NCI-H524 treated with DMSO at 0.1 percent for 48 hours (cell line): ENCODE measurements at places on chromosomes 4 and X.

GRCh38 chr4:40492691-40493090 lies 137.0 kb downstream of the RBM47 start:
- DNase-seq, result no peak

DNA sequence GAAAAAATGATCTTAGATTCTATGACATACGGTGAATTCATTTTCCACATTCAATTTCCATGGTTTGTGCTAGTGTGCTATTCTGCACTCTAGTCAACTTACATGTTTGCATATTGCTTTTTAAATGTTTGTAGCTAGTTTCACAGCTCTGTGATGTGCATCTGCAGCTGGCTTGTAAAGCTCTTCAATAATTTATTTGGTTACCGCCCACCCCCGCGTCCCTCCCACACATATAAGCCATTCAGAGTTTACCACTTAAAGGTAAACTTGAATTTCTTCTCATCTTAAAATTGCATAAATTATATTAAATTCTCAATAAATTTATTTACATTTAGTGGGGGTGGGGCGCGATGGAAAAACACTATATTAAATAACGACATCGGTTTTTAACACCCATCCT lies 291 bp upstream of the NBDY start:
- no peak for DNase-seq

- DNase-seq, result no peak
These were observed 891.8 kb upstream of the NDST4 start for GRCh38 chr4:116005037-116005805.

DNA sequence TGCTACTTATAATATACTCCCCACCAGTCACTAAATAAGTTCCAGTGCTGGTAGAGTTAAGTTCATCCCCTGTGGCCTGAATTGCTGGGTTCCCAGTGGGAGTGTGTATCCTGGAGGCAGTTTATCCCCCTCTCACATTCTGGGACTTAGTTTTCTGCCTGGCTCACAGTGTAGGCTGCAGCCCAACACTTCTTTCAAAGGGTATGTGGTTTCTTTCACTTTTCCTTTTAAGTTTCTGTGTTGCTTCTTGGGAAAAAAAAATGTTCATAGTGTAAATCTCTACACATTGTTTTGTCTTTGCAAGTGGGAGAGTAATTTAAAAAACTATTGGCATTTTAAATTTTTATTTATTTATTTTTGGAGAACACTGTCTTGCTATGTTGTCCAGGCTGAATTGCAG lies 204.0 kb downstream of the CHIC1 start:
- no peak for DNase-seq

DNA sequence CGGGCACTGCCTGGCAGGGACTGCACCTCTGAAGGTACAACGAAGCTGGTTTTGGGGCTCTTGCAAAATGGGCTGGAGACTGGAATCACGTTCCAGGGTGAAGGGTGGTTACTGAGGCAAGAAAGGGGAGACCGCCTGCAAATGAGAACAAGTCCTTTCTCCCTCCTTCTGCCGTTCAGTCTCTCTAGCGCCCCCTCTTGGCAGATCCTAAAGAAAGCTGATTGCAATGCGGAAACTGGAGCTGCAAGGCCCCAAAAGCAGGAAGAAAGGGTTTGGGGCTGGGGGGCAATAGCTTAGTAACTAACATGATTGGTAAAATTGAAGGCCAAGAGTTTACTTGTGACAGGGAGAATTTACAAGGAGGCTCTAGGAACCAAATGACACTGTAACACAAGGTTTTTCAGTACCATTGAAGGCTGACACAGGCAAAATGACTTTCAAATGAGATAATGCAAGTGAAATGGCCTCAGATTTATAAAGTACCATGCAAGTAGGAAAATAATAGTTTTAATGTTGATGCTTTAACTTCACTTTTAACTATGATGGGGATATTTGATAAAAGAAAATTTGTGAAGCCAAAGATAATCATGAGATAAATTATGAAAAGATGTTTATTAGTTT lies 222.7 kb upstream of the HAND2 start:
- no peak for DNase-seq
